ENCODE measurements at places on chromosomes 3 and 15.

DNA sequence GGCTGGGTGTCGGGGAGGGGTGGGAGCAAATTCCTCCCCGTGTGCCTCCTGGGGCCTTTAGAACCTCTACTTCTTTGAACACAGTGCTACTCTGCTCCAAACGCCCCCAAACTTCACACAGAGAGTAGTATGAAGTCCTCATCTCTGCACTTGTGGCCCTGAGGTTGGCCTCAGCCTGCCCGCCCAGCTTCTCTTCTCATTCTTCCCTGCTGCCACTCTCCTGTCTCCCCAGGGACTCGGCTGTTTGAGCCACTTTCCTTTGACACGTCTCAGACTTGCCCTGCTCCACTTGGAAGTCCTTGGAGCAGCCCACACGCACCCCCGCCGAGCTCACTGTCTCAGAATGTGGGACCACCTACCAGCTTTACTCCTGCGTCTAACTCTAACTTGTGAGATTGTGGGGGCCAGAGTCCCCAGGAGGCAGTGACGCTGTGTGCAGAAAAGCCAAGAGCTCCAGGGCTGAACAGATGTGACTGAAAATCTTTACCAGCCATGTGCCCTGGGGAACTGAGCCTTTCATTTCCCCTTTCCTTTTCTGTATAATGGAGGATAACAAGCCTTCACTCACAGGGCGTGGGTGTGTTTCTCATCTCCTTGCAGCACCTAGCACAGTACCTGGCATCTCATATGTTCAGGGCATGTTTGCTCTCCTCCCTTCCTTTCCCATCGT lies 233.6 kb upstream of the CTDSPL start:
- DNase-seq = no peak

- no peak for DNase-seq
These were observed 1.3 kb upstream of the PPP4R2 start for GRCh38 chr3:72995337-72995736.

- no peak for DNase-seq
These were observed 41.8 kb downstream of the CBLB start for GRCh38 chr3:105826778-105827634.

GRCh38 chr15:34584330-34584668 lies 848 bp upstream of the GOLGA8B start:
- DNase-seq = no peak

GRCh38 chr15:67104510-67104909 lies 39.1 kb downstream of the SMAD3 start:
- DNase-seq = no peak

- DNase-seq = no peak
These were observed 16.1 kb upstream of the AHSG start for GRCh38 chr3:186596568-186597287.

- no peak for DNase-seq
These were observed 82.7 kb downstream of the ABHD5 start for GRCh38 chr3:43773273-43774094.

- DNase-seq = no peak
These were observed 18.7 kb upstream of the P2RY12 start for GRCh38 chr3:151403246-151403645.

DNA sequence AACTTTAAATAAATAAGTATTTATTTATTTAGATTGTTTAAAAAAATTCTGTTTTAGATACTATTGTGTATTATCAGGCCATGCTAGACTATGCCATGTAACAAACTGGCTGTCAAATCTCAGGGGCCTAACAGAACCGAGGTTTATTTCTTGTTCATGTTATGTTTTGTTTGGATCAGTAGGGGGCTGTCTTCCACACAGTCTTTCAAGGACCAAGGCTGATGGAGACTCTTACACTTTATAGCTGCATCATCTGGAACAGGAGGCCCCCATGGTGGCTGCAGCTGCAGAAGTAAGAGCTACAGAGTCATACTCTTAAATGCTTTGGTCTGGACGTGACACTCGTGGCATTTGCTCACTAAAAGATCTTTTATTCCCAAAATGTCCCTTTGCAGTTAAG lies 33.0 kb upstream of the ARL14 start:
- DNase-seq = no peak
